Stromal cell of bone marrow (primary cell): ENCODE measurements at places on chromosomes 3 and 15.
A peak's percentile ranks its signal among the peaks of the same experiment; 100 is the strongest.

- DNase-seq = no peak
Observed at GRCh38 chr3:2849092-2849491, 261.1 kb downstream of the IL5RA start.

DNA sequence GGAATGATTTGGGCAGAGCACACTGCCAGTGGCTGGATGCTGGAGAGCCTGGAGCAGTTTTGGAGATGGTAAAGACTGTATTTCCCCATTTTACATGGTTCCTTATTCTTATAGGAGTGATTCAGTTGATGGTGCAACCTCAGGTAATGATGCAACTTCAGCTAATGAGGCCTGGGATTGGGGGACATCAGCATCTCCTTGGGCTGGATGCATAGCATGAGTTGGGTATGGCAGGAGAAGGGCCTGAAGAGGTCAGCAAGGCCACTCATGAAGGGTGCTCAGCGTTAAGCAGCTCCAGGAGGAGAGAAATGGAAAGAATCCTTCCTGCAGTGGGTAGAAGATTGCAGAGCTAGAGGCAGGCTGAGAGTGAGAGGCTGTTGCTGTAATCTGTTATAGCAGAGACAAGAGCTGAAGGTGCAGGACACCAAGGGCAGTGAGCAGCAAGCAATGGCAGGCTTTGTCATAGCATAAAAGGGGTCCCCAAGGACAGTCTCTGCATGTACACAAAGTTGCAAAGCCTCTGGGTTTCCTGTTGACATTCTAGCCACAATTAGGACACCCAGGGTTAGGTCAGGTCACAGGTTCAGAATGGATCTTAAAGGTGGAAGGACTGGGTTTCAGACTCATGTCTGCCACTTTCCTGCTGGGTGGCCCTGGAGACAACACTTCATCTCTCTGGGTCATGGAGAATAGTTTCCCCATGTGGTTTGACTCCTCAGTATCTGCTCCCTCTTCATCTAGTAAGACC, 29.5 kb upstream of the SNRK start:
- no peak for DNase-seq

- DNase-seq = no peak
Observed at GRCh38 chr3:147773116-147773630, 364.0 kb downstream of the ZIC1 start.

DNA sequence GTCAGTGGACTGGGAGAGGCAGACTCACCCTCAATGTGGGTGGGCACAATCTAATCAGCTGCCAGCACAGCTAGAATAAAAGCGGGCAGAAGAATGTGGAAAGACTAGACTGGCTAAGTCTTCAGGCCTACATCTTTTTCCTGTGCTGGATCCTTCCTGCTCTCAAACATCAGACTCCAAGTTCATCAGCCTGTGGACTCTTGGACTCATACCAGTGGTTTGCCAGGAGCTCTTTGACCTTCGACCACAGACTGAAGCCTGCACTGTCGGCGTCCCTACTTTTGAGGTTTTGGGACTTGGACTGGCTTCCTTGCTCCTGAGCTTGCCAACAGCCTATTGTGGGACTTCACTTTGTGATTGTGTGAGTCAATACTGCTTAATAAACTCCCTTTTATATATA, 68.0 kb downstream of the CNTN3 start:
- DNase-seq = peak; percentile 15

DNA sequence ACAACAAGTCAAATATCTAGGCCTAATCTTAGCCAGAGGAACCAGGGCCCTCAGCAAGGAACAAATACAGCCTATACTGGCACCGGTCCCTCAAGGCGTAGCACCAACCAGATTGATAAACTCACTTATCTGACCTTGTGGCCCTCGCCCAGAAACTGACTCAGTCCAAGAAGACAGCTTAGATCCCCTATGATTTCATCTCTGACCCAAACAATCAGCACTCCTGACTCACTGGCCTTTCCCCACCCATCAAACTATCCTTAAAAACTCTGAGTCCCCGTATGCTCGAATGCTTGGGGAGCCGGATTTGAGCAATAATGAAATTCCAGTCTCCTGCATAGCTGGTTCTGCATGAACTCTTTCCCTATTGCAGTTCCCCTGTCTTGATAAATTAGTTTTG, 1.6 kb upstream of the SORD start:
- no peak for DNase-seq

- DNase-seq = no peak
Observed at GRCh38 chr3:177278016-177278415, 80.7 kb upstream of the TBL1XR1 start.

- no peak for DNase-seq
Observed at GRCh38 chr3:49180116-49180515, 8.7 kb downstream of the KLHDC8B start.

DNA sequence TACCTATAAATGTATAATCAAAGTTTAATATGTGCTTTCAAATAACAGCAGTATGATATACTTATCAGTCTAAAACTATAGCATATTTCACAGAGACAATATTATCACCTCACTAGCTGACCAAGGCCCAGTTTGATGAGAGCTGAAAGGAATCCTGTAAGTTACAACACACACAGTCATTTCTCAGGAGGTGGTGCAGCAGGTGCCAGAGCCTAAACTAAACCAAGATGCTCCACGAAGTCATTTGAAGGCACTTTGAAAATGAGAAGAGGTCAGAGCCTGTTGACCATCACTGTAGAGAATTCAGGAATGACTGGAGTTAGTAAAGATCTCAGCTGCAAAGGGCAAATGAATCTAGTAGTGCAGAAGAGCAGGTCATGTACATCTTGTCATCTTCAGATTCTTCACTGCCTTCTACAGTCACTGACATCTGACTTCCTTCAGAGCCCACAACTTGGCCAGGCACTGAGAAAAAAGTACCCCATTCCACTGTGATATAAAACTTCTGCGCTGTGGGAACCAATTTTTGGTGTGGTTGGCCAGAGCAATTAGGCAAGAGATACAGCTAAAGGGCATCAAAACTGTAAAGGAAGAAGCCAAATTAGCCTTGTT, 7.9 kb downstream of the GBE1 start:
- no peak for DNase-seq

- no peak for DNase-seq
Observed at GRCh38 chr15:45187578-45187893, 230 bp downstream of the SHF start.

DNA sequence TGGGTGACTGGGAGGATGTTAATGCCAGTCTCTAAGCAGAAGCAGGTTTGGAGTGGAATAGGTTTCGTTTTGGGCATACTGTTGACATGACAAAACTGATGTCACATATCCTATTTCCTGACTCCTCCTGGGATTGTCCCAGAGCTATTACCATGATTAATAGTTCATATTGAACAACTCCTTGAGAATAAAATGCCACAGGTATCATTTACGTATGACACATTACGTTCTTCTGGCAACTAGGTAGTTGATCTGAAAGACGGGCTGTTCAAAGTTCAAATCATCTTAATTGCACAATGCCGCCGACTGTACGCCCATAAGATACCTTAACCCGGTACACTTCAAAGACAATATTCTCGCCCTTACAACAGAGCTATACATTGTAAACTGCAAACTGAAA, 1.4 kb upstream of the RAB5A start:
- no peak for DNase-seq

GRCh38 chr3:15815696-15816095, 17.9 kb upstream of the ANKRD28 start:
- DNase-seq = peak; percentile 67

GRCh38 chr15:29376590-29376989, 107.0 kb upstream of the NSMCE3 start:
- no peak for DNase-seq

GRCh38 chr15:27254801-27255200, 283.8 kb downstream of the GABRG3 start:
- DNase-seq = no peak

DNA sequence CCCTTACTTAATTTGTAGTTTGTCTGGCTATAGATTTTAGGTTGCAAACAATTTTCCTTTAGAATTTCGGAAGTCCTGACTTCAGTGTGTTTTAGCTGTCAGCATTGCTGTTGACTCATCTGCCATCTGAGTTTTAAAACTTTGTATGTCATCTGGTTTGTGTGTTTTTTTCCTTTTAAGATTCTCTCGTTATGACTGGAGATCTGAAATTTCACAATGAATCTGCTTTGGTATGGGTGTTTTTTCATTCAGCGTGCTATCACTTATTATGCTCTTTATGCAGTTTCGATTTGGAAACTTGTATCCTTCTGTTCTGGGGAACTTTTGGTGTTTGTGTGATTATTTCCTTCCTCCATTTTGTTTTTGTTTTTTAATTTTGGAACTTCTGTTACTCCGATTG, 53.7 kb upstream of the ZNF280D start:
- no peak for DNase-seq

DNA sequence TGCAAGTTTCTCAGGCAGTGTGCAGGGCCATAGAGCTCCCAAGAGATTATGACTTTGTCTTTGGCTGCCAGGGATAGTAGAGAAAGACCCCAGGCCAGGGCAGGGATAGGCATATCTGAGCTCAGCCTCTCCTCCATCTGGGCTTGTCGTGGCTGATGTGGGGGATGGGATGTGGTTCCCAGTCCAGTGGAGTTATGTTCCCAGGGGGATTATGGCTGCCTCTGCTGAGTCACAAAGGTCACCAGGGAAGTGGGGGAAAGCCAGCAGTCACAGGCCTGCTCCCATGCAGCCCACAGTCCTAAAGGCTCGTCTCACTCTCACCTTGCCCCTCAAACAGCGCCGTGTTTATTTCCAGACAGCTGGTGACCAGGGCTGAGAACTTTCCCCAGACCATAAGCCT, 354.9 kb downstream of the SI start:
- DNase-seq = no peak

- no peak for DNase-seq
Observed at GRCh38 chr3:73405853-73406252, 218.9 kb downstream of the PDZRN3 start.

GRCh38 chr3:69385723-69386555, at the start of gene FRMD4B:
TSS of gene FRMD4B (minus strand) at chr3:69386088. CDS start at chr3:69385989, 99 bp downstream.
- no peak for DNase-seq

- DNase-seq = no peak
Observed at GRCh38 chr15:82553846-82554245, 13.6 kb upstream of the RPS17 start.

DNA sequence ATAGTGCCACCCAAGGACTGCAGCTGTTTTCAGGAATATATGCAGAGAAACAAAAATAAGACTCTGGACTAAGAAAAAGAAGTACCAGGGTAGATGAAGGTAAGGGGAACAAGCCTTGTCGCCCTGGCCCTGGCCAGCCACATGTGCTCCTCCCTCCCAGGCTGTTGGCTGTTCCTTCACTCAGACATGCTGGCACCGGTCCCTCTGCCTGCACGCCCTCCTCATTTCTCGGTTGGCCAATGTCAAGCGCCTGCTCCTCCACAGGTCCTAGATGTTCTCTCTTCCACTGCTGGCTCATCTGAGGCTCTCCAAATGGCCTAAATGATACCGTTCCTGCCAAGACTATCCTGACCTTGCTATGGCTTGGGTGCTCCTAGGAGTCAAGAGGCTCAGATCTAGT, 288.4 kb upstream of the LYSMD4 start:
- DNase-seq = no peak
